Activated naive CD4-positive, alpha-beta T cell treated with anti-CD3 and anti-CD28 coated beads for 36 hours (primary cell): ENCODE measurements at places on chromosomes 1 and 21. TPM values are rescaled to one million over a fixed set of nuclear protein-coding genes. Genes with fewer than 3 reads are reported as not detected.

DNA sequence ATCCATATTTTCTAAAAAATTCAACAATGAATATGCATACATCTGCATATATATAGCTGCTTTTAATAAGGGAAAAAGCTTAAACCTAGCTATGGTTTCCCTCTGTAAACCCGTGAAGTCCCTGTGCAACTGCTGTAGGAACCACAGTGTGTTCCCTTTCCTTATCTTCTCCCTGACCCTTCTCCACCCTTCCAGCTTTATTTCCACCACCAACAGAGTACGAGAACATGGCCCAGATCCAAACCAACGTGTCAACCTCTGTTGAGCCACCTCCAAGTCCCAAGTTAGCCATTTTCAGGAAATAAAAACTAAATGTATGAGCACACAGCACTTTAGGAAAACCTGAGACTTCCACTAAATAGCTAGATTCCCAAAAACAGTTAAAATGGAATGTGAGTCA lies 20.3 kb downstream of the SUSD4 start:
- DNase-seq, result no peak

Gene RUNX3
- 72.3 TPM for total RNA-seq

Gene ZNF648
- total RNA-seq, result not detected

Gene SPRR3
- not detected for total RNA-seq

Gene ABCG1
- total RNA-seq, result 28.7 TPM
